H9 (cell line): ENCODE measurements at places on chromosomes 5 and 9. TPM values are rescaled to one million over a fixed set of nuclear protein-coding genes. Genes with fewer than 3 reads are reported as not detected.

DNA sequence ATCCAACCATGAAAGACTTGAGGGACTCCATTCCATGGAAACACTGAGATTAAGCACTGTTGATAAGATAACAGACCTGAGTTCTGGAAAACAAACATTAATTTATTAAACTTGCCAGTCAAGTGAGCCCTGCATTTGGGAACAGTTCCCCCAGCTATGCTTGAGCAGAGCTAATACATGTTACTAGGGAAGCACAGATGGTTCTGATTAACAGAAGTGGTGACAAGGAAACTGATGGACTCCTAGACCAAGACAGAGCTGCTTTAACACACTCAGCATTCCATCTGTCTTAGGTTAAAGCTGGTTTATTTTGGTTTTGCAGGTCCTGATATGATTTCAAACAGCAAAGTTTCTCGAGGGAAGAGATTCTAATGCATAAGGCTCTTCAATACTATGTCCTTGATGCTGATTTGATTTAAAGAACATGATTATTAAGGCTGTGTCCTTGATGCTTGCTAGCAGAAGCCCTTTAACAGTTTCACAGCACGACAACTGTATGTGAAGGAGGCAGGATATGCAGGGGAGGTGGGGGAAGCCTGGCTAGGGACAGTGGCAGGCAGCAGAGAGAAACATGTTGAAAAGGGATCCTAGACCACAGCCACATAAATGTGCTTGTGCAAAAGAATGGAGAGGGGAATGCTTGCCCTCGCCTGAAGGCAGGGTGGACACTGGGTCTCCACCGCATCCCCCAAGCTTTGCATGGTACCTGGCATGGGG, 66.2 kb downstream of the ACTBL2 start:
- DNase-seq, result no peak

GRCh38 chr9:6667633-6668280, 22.2 kb upstream of the GLDC start:
- no peak for DNase-seq

Gene HTR4
- total RNA-seq, result not detected in 2 replicates

Gene NXNL2
- 0.33 and 0.57 TPM in 2 replicates for total RNA-seq
